ENCODE measurements at places on chromosomes 12 and 14. TPM values are rescaled to one million over a fixed set of nuclear protein-coding genes. Genes with fewer than 3 reads are reported as not detected.

GRCh38 chr12:89678225-89678624 lies 30.4 kb downstream of the ATP2B1 start:
- H3K4me1 ChIP-seq, result no peaks in the 10 kb centered on the region
- no peak for DNase-seq
- H3K27me3 ChIP-seq, result no peaks in the 10 kb centered on the region
- no peaks in the 10 kb centered on the region for H3K36me3 ChIP-seq
- no peak overlapping the region for H3K27ac ChIP-seq

- H3K27ac ChIP-seq, result no peak overlapping the region
- H3K4me3 ChIP-seq, result no peak overlapping the region
- no peak for DNase-seq
- H3K4me1 ChIP-seq, result peaks cover 47% of the 10 kb centered on the region
Observed at GRCh38 chr14:61480704-61481285, 159.4 kb downstream of the PRKCH start.

DNA sequence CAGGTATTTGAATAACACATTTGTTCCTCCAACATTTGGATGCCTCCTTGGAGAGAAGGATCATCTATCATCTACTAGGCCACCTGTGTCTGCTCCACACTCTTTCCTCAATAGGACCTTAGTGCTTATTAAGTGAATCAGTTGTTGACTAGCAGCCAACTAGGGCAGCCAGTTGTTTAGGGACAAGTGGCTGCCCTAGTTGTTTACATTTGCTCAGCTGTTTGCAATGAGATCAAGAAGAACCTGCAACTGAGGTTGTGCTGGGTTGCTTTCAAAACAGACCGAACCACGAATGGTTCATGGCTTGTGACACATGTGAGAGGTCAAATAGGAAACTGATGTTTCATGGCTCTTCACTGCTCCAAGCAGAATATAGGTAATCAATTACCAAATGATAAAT lies 53.8 kb downstream of the TMCC3 start:
- DNase-seq, result no peak
- no peaks in the 10 kb centered on the region for H3K27me3 ChIP-seq
- no peak overlapping the region for H3K4me3 ChIP-seq
- no peaks in the 10 kb centered on the region for H3K4me1 ChIP-seq

GRCh38 chr14:97206916-97207315 lies 409.7 kb downstream of the VRK1 start:
- H3K27ac ChIP-seq, result no peak overlapping the region
- no peaks in the 10 kb centered on the region for H3K36me3 ChIP-seq
- H3K27me3 ChIP-seq, result no peaks in the 10 kb centered on the region
- no peaks in the 10 kb centered on the region for H3K4me1 ChIP-seq
- no peak for DNase-seq

The SLC39A2 gene
- polyA plus RNA-seq, result not detected

The TAS2R30 gene
- 0.15 TPM for polyA plus RNA-seq

GRCh38 chr12:77734214-77734883 lies 96.3 kb upstream of the NAV3 start:
- H3K4me3 ChIP-seq, result no peak overlapping the region
- DNase-seq, result no peak
- no peaks in the 10 kb centered on the region for H3K27me3 ChIP-seq
- no peaks in the 10 kb centered on the region for H3K36me3 ChIP-seq
- no peaks in the 10 kb centered on the region for H3K4me1 ChIP-seq

DNA sequence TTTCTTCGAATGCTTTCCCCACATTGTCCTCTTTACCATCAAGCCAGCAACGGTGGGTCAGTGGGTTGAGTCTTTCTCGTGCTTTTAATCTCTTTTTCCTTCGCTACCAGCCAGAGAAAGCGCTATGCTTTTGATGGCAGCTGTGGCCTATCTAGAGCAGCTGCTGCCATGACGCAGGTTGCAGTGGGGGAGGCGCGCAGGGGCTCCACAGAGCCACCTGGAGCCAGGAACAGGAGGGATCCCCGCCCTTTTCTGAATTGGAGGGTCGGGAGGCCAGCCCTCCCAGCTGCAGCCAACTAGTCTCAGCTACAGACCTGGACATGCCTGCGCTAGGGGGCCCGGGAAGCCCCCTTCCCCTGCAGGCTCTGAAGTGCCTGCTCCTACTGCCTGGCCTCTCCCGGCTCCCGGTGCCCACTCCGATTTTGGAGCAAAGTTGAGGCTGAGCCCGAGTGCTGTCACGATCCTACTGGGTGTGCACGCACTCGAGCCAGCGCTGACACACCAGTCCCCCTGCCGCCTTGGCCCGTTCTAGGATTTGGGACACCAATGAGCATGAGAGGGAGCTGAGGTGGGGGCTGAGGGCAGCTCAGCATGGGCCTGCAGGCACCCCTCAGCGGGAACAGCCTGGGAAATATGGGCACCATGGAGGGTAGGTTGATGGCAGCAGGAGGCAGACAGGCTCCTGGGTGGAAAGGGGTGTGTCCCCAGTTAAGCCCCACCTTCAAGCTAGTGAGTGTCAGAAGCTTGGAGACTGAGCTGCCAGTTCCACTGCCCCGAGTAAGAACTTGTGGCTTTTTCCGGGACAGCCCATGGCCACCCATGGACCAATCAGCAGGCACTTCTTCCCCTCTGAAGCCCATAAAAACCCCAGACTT lies 784.2 kb downstream of the SLC6A15 start:
- DNase-seq, result no peak
- no peak overlapping the region for H3K27ac ChIP-seq
- H3K4me1 ChIP-seq, result no peaks in the 10 kb centered on the region
- H3K36me3 ChIP-seq, result no peaks in the 10 kb centered on the region
- no peak overlapping the region for H3K4me3 ChIP-seq
- H3K27me3 ChIP-seq, result no peaks in the 10 kb centered on the region

GRCh38 chr14:27384124-27384523 lies 786.3 kb upstream of the NOVA1 start:
- H3K27ac ChIP-seq, result no peak overlapping the region
- no peak for DNase-seq
- no peak overlapping the region for H3K4me3 ChIP-seq
- H3K4me1 ChIP-seq, result no peaks in the 10 kb centered on the region
- H3K36me3 ChIP-seq, result no peaks in the 10 kb centered on the region

The GDF3 gene
- polyA plus RNA-seq, result 0.30 TPM

GRCh38 chr12:117809509-117809908 lies 159.3 kb downstream of the KSR2 start:
- no peaks in the 10 kb centered on the region for H3K4me1 ChIP-seq
- no peak for DNase-seq
- no peak overlapping the region for H3K4me3 ChIP-seq
- H3K27me3 ChIP-seq, result no peaks in the 10 kb centered on the region
- no peak overlapping the region for H3K27ac ChIP-seq

GRCh38 chr12:124032265-124032886 lies 59.4 kb downstream of the ZNF664 start:
- DNase-seq, result peak; percentile 38
- no peaks in the 10 kb centered on the region for H3K27me3 ChIP-seq
- no peak overlapping the region for H3K4me3 ChIP-seq
- no peaks in the 10 kb centered on the region for H3K36me3 ChIP-seq

The LRRC43 gene
- 0.38 TPM for polyA plus RNA-seq

- H3K36me3 ChIP-seq, result no peaks in the 10 kb centered on the region
- no peaks in the 10 kb centered on the region for H3K27me3 ChIP-seq
- H3K4me1 ChIP-seq, result peaks cover 7% of the 10 kb centered on the region
- H3K4me3 ChIP-seq, result no peak overlapping the region
- no peak for DNase-seq
- H3K27ac ChIP-seq, result peak overlapping the region; percentile 26
Observed at GRCh38 chr12:39613525-39613924, 6.1 kb downstream of the ABCD2 start.

The EFS gene
- 2.4 TPM for polyA plus RNA-seq

DNA sequence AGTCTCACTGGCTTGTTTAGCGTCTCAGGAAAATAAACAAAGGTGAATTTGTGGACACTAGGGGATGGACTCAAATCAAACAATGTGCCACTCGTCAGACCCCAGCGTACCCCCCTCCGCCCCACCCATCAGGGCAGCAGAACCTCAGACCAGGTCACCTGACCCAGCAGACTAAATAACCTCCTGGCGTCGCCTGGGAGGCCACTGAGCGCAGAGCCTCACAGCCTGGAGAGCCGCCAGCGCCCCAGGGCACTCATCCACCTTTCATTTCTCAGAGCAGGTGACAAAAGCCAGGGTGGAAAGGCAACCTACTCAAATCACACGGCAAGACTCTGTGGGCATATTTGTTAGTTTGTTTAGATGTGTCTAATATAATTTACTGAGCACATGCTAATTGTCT lies 100.9 kb downstream of the DICER1 start:
- H3K36me3 ChIP-seq, result no peaks in the 10 kb centered on the region
- DNase-seq, result no peak
- no peaks in the 10 kb centered on the region for H3K27me3 ChIP-seq

GRCh38 chr14:22383515-22384166 lies 205.4 kb downstream of the DAD1 start:
- DNase-seq, result no peak
- no peaks in the 10 kb centered on the region for H3K4me1 ChIP-seq
- H3K4me3 ChIP-seq, result no peak overlapping the region
- no peaks in the 10 kb centered on the region for H3K36me3 ChIP-seq

The PPP2R3C gene
- polyA plus RNA-seq, result 34.3 TPM

DNA sequence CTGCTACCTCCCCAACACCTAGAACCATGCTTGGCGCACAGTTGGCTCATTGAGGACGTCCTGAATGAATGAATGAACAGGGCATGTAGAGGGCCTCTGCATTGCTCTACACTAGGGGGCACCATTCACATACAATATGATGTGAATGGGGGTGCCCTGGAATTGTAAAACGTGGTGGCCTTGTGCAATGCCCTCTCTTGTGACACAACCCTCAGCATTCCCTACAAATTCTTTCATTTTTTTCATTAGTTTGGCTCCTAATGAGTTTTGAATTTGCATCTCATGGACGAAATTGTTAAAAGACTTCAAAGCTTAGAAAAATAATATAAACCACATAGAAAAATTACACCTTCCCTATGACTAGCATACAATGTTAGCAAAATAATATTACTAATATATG lies 2.3 kb upstream of the DIO2 start:
- no peak overlapping the region for H3K4me3 ChIP-seq
- H3K27me3 ChIP-seq, result no peaks in the 10 kb centered on the region
- peaks cover 16% of the 10 kb centered on the region for H3K4me1 ChIP-seq
- no peak for DNase-seq
- no peak overlapping the region for H3K27ac ChIP-seq

The KRT6C gene
- polyA plus RNA-seq, result not detected

The MYO1A gene
- 0.19 TPM for polyA plus RNA-seq

- H3K36me3 ChIP-seq, result no peaks in the 10 kb centered on the region
- H3K27me3 ChIP-seq, result no peaks in the 10 kb centered on the region
- H3K4me3 ChIP-seq, result no peak overlapping the region
- no peaks in the 10 kb centered on the region for H3K4me1 ChIP-seq
- no peak overlapping the region for H3K27ac ChIP-seq
Observed at GRCh38 chr12:88339254-88339949, 197.3 kb downstream of the TMTC3 start.

DNA sequence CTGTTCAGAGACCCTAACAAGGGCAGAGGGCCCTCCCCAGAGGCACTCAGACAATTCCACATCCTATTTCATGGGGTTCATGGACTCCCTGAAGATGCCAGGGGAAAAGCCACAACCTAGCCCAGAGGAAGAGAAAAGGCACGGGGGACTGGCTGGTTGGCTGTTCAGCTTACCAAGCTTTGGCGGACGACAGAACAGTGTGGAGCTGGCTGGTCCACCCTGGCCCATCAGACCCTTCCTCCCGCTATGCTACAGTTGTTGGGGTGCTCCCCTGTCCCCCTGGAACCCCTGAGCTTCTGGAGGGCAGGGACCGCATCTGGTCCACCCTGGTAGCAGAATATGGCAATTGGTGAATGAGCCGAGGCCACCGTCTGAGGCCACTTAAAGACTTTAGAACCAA lies 6.3 kb downstream of the TESC start:
- no peaks in the 10 kb centered on the region for H3K27me3 ChIP-seq
- no peaks in the 10 kb centered on the region for H3K36me3 ChIP-seq
- H3K4me1 ChIP-seq, result peaks cover 12% of the 10 kb centered on the region
- H3K4me3 ChIP-seq, result no peak overlapping the region
- no peak for DNase-seq
- no peak overlapping the region for H3K27ac ChIP-seq

- DNase-seq, result no peak
- no peak overlapping the region for H3K27ac ChIP-seq
- H3K4me1 ChIP-seq, result peaks cover 5% of the 10 kb centered on the region
Observed at GRCh38 chr12:54251667-54252284, 28.1 kb downstream of the CBX5 start.

The FGD4 gene
- polyA plus RNA-seq, result 5.1 TPM

The NACA gene
- polyA plus RNA-seq, result 1,208 TPM

DNA sequence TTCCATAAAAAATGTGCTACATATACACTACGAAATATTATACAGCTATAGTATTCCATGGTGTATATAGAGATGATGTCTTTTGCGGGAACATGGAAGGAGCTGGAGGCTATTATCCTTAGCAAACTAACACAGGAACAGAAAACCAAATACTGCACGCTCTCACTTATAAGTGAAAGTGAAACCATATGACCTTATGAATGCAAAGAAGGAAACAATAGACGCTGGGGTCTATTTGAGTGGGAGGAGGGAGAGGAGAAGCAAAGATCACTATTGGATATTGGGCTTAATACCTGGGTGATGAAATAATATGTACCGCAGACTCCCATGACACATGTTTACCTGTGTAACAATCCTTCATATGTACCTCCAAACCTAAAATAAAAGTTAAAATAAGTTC lies 142.8 kb downstream of the LRFN5 start:
- H3K36me3 ChIP-seq, result no peaks in the 10 kb centered on the region
- no peak for DNase-seq
- H3K27me3 ChIP-seq, result no peaks in the 10 kb centered on the region
- no peaks in the 10 kb centered on the region for H3K4me1 ChIP-seq
- no peak overlapping the region for H3K27ac ChIP-seq
